ENCODE measurements at places on chromosomes 7 and 10. TPM values are rescaled to one million over a fixed set of nuclear protein-coding genes. Genes with fewer than 3 reads are reported as not detected.

- DNase-seq: no peak
Observed at GRCh38 chr10:79149662-79150443, 81.1 kb downstream of the ZMIZ1 start.

- DNase-seq: no peak
Observed at GRCh38 chr7:123538189-123538714, 3.9 kb upstream of the IQUB start.

GRCh38 chr10:78575400-78575799 is 493.4 kb upstream of the ZMIZ1 start:
- no peak for DNase-seq

Gene HMX3
- total RNA-seq: not detected

Gene ANKRD61
- total RNA-seq: not detected

Gene PLAC9
- total RNA-seq: 40.2 TPM

DNA sequence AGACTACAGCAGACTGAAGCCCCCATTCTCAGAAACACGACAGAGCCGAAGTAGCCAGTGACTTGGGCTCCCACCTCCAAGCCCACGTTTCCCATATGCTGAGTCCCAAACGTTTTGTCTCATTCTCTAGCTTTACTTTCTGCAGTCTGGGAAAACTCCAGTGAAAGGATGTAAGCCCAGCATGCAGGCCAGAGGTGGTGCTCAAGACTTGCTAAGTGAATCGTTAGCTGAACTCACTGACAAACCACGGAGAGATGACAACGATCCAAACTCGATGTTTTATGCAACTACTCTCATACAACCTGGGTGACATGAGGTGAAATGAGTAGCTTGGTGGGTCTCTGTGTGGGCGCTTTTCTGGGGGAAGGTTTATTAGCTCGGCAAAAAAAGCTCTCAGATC is 731.8 kb downstream of the SUGCT start:
- DNase-seq: no peak

DNA sequence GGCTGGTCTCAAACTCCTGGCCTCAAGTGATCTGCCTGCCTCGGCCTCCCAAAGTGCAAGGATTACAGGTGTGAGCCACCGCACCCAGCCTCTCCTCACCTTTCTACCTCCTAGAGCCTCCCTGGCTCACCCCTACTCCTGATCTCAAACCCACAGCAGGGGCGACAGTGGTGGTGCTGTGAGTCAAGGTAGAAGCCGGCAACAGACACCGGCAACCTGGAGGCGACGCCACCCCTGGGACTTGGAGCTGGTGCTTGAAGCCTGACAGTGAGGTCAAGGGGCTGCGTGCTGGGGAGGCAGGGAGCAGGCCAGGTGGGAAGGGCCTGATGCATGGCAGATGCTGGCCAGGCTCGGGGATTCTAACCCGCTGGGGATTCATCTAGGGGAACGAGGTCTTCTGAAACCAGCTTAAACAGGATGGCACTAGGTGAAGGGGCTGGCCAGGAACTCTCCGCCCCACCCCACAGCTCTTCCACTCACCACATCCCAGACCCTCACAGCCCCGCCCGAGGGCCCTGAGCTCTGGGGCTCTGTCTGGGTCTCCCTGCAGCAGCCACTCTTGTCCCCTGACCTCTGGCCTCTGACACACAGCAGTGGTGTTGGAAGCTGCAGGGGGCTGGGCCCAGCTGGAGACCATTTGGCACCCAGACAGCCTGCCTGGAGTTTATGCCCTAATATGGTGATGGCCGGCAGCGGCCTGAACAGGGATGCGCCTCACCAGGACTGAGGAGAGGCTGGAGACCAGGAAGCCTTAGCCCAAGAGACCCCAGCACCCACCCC is 16.4 kb downstream of the KCNH2 start:
- DNase-seq: no peak

GRCh38 chr7:43582503-43583423 is at the start of gene STK17A:
TSS of gene STK17A (plus strand) at chr7:43583108. CDS start at chr7:43583244, 136 bp downstream.
- peak; percentile 91 for DNase-seq

Gene NUTM2A
- 0.59 TPM for total RNA-seq

DNA sequence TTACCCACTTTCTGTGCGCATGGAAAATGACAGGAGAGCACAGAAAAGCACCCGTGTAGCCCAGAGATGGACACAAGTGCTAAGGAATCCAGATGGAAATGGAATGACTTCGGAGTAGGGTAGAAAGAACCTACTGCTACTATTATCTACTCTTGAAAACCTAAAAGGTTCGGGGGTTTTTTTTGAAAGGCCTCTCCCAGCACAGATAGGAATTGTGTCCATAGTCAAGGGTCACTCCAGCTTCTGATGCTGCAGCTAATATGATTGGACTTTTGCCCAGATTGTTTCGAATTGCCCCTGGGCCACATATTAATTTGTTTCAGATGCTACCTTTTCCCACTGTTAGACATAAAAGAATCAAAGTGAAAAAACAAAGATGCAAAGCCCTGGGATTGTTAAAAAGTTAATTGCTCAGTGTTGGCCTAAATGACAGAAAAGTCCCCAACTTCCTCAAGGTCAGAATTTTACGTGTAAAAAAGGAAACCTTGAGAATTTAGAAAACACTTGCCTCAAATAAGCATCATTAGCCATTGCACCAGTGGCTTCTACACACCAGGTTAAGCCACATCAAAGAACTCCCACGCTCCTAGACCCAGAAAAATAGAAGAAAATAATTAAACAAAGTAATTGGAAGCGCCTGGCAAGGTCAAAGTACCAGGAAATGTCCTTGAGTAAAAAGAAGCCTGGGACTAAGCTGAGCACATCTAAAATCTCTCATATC is 40.8 kb upstream of the INSIG1 start:
- DNase-seq: no peak

- DNase-seq: no peak
Observed at GRCh38 chr10:3421537-3422257, 249.1 kb upstream of the PITRM1 start.

- DNase-seq: no peak
Observed at GRCh38 chr7:155020996-155021395, 18.1 kb upstream of the PAXIP1 start.
